GF-D8 (cell line): ENCODE measurements at places on chromosomes 1 and 21.

- no peak for DNase-seq
Observed at GRCh38 chr21:33290441-33290840, 24.3 kb downstream of the IL10RB start.

DNA sequence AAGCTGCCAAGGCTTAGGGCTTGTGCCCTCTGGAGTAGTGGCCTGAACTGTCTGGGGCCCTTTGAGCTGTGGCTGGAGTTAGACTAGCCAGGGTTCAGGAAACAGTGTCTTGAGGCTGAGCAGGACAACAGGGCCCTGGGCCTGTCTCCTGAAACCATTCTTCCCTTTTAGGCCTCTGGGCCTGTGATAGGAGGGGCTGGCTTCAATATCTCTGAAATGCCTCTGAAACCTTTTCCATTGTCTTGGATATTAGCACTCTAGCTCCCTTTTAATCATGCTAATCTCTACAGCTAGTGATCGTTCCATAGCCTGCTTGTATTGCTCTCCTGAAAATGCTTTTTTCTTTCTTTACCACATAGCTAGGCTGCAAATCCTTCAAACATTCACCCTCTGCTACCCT, 135.3 kb downstream of the ADGRL4 start:
- no peak for DNase-seq

DNA sequence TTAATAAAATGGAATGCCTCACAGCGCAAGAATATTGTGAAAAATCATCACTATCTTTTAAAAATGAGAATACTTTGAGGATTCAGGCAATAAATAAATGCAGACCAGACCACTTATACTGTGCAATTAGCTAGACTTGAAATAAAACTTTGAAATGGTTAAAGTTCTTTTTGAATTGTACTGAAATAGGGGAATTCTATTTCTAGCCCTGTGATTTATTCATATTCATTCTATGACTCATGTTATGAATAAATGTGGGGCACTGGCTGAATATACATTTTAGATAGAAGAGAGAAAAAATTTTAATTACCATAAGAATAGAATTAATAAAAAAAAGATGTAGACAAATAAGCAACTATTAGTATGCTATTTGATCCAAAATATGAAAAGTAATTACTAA, 16.4 kb upstream of the USP25 start:
- DNase-seq: no peak

- DNase-seq: no peak
Observed at GRCh38 chr1:197413564-197413963, 145.5 kb downstream of the CRB1 start.

DNA sequence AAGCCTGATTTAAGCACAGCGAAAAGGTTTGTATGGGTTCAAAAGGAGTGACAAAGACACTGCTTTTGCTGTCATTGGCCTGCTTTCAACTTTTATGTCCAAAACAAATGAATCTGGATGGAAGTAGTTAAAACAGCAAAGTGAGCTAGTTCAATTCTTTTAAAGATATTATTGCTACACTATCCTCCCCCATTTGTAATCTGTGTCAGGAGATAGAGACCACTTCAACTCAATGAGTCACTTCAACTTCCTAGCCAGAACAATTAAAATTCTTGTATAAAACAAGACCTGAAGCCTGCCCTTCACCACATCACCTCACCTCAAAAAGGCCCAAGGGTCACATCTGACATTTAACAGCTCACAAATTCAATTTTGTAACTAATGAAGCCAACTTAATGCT, 364.1 kb upstream of the LYPLAL1 start:
- no peak for DNase-seq

- no peak for DNase-seq
Observed at GRCh38 chr21:19523746-19524145, 1120.2 kb upstream of the TMPRSS15 start.

GRCh38 chr1:43327549-43328292, 9.9 kb upstream of the MPL start:
- no peak for DNase-seq

DNA sequence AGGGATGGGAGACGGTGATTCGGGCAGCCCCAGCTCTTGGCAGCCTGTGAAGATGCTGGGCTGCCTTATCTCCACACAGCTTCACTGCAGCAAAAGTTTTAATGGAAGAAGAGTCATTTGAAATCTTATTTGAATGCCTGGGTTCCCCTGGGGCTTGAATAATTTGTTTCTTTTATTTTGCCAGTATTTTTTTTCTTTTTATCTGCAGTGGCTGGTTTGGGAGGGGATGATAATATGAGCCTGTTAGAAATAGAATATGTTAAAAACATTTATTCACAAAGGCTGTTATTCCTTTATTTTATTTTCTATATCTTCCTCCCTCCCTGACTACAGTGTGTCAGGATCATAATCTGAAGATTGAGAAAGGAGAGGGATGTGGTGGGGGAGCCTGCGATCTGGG, 103.4 kb downstream of the ARHGEF10L start:
- no peak for DNase-seq

GRCh38 chr1:244272471-244273261, 179.0 kb downstream of the ADSS2 start:
- DNase-seq: peak; percentile 31

GRCh38 chr1:206684478-206685333, at the start of gene MAPKAPK2:
TSS of gene MAPKAPK2 (plus strand) at chr1:206684905. CDS start at chr1:206685230, 325 bp downstream.
- DNase-seq: no peak

- no peak for DNase-seq
Observed at GRCh38 chr1:21232044-21232443, 55.3 kb upstream of the EIF4G3 start.
